ENCODE measurements at places on chromosomes 6 and 20.
A peak's percentile ranks its signal among the peaks of the same experiment; 100 is the strongest.

GRCh38 chr6:16898640-16899396, 137.6 kb upstream of the ATXN1 start:
- ATAC-seq: no peak

GRCh38 chr20:15890407-15890982, 682.8 kb downstream of the KIF16B start:
- no peak for ATAC-seq

- ATAC-seq: peak; percentile 74
These were observed 32.6 kb downstream of the C6orf15 start for GRCh38 chr6:31079656-31080261.

GRCh38 chr6:44193307-44193910, 23.3 kb upstream of the MYMX start:
- no peak for ATAC-seq

GRCh38 chr6:297571-298232, 5.4 kb downstream of the DUSP22 start:
- ATAC-seq: no peak

DNA sequence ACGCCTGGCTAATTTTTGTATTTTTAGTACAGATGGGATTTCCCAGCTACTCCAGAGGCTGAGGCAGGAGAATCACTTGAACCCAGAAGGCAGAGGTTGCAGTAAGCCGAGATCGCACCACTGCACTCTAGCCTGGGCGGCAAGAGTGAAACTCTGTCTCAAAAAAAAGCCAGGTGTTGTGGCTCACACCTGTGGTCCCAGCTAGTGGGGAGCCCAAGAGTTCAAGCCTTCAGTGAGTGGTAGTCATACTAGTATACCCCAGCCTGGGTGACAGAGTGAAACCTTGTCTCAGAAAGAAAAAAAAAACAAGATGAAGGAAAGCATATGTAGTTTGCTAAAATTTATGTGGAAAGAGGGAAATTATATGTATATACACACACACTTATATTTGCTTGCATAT, 20.0 kb upstream of the POU5F1 start:
- no peak for ATAC-seq

- ATAC-seq: no peak
These were observed 178.6 kb downstream of the PLCB1 start for GRCh38 chr20:8310618-8311017.

DNA sequence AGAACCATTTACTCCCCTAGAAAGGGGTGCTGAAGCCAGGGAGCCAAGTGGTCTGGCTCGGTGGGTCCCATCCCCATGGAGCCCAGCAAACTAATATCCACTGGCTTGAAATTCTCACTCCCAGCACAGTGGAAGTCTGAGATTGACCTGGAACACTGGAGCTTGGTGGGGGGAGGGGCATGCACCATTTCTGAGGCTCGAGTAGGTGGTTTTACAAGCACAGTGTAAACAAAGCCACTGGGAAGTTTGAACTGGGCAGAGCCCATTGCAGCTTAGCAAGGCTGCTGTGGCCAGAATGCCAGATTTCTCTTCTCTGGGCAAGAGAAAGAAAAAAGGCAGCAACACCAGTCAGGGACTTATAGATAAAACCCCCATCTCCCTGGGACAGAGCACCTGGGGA, 855.8 kb upstream of the CITED2 start:
- no peak for ATAC-seq

DNA sequence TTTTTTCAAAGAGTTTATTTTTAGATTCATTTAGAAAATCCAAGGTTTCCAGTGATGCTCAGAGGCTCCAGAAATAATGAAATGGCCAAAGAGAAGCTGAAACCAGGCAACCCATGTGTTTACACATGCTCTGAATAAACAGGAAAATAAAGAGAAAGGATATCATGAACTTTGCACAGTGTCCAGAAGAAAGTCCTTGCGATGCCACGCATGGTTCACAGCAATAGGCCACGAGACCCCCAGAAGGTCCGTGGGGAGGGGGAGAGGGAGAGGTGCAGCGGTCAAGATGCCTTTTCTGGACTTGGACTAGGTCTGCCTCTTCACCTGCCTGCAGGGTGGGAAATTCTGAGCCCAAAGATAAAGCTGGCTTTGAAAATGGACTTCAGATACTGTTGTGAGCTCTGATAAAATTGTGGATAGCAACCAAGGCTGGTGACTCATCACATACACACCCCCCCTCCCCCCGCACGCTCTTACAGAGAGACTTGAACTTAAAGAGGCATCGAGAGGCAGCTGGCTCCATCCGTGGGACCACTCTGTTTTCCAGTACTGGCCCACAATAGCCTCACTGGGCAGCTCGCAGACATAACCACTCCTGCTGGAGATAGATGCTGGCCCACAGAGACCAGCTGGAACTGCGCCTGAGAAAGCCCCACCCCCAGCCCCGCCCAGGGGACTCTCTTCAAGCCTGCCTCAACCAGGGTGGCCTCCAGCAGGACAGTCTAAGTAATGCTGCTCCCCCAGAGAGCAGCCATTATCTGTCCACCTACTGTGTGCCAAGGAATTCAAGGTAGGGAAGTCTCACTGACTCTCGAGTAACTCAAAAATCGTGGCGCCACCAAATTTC, 21.2 kb upstream of the NFATC2 start:
- ATAC-seq: peak; percentile 36

DNA sequence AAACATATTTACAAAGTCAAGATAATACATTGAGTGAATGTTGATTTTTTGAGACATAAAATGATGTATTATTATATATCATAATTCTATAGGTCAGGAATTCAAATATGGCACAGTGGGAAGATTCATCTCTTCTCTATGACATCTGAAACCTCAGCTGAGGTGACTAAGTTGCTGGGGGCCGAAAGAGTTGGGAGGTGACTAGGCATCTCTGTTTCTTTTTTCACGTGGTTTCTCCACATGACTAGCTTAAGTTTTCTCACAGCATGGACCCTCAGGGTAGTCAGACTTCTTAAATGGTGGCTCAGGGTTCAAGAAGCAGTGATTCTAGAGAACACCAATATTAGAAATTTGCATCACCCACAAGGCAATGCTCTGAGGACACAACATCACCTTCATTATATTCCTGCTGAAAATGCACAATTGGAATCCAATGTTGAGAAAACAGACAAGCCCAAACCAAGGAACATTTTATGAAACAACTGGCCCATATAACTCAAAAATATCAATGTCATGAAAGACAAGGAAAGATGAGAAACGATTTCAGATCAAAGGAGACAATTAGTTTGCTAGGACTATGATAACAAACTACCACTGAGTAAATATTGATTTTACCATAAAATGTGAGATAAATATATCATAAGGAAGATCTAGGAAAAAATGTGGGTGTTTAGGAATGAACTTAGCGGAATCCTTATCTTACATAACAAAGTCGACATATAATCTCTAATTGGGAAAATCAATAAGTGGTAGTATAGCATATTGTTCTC, 273.3 kb upstream of the IRAK1BP1 start:
- no peak for ATAC-seq

GRCh38 chr6:32109114-32109764, at the start of gene TNXB:
Gene TNXB, minus strand, starts transcription at chr6:32109338. Its CDS starts 11,140 bp downstream, at chr6:32098198.
- ATAC-seq: peak; percentile 9

DNA sequence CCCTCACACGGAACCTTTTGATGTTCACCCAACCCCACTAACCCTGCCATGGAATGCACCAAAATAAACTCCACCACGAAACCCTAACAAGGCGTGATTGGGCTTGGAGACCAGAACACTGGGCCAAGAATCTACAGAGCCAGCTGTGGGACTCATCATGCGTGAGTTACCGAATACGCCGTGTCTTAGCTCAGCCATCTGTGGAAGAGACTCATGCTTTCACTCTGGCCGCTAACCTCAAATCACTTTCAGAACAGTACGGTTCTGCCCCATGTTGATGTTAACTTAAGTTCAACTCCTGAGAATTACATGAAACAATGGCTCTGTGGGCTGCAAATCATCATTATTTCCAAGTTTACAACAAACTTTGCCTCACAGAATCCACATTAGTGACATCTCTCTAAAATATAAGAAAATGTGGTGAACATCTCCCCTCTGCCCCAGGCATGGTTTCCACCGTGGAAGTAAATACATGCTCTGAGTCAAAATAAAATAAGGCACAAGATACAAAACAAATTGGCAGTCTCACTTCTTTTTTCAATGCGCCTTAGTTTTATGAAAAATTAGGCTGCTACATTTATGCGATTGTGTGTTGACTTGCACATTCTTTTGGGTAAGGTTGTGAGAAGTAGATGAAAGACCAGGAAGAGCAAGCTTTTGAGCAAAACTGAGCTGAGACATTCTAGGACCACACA, 308.9 kb upstream of the EXOC2 start:
- ATAC-seq: no peak

- ATAC-seq: no peak
These were observed 524.8 kb upstream of the GJE1 start for GRCh38 chr6:141607956-141608355.

DNA sequence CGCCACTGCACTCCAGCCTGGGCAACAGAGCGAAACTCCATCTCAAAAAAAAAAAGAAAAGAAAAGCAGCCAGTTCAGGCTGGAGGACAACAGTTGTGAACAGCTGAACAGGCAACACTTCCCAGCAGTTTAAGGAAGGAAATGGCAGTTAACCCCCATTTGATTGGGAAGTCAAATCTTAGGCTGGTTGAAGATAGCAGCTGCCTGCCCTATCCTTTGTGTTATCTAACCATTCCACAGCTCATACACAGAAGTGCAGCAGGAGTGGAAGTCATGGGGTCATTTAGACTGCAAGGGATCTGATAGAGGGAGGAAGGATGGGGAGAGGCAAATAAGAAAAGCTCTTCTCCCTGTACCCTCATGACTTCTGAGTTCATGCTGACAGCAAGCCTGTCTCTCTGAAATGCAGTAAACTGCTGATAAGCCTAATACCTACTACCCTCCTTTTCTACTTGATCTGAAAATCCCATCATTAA, 35.3 kb downstream of the KCTD20 start:
- no peak for ATAC-seq

DNA sequence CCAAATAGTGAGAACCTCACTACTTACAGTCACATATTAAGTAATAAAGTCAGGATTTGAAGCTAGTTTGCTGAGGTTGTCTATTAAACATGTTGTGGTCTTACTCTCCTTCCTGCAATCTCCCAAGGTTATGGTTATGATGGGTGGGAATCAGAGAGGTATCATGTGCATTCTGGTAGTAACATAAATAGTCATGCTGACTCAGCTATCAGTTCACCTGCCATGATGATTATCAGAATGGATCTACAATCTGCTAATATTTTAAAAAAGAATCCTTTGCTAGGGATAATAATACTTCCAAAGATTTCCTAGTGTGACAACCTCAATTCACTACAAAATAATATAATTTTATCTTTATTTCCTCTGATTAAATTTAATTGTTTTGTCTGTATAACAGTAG, 671.9 kb downstream of the KHDRBS2 start:
- ATAC-seq: no peak

GRCh38 chr20:44279228-44279627, 31.8 kb downstream of the FITM2 start:
- no peak for ATAC-seq

GRCh38 chr6:7446619-7447325, 57.2 kb downstream of the RIOK1 start:
- ATAC-seq: no peak

GRCh38 chr6:34852406-34853085, 35.3 kb downstream of the TAF11 start:
- ATAC-seq: no peak

DNA sequence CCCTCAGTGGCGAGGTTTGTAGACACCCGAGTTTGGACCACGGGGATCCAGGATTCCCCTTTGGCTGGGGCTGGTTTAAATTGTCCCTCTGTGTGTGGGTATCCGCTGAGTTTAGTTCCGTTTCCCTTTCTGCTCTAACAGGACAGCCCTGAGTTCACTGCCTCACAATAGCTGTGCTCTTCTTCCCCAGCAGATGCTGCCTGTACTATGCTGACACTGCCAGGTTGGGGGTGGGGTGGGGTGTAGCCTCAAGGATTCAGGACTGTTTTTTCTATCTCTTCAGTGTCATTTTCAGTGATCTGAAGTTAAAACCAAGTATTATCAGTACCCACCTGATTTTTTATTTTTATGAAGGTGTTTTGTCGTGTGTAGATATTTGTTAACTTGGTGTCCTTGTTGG, 655.0 kb downstream of the COL12A1 start:
- ATAC-seq: no peak

GRCh38 chr6:32175711-32176475, at the start of gene AGPAT1:
Gene AGPAT1, minus strand, starts transcription at chr6:32176084. Its CDS starts 4,588 bp downstream, at chr6:32171496.
- peak; percentile 69 for ATAC-seq

- no peak for ATAC-seq
These were observed 5.6 kb downstream of the PLCG1 start for GRCh38 chr20:41142919-41143318.

DNA sequence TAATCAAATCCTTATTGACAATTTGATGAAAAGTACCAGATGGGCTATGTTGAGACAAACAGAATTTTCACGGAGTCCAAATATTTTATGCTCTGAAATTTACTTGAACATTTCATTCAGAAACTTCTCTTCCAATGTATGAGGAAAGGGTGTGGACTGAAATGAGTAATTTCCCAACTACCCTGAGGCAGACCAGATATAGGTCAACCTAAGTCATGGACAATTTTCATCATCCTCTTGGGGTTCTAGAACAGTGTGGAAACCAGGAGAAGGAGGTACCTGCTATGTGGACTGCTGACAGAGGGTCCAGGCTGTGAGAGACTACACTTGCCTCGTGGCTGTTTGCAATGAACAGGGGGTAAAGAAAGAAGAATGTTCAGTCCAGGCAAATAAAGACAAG, 323.0 kb downstream of the ESR1 start:
- ATAC-seq: peak; percentile 61

- ATAC-seq: no peak
These were observed 237.7 kb downstream of the ARHGAP18 start for GRCh38 chr6:129472239-129472638.

GRCh38 chr6:55014321-55015088, 159.8 kb upstream of the HCRTR2 start:
- ATAC-seq: no peak

Data from gastroesophageal sphincter (tissue), 4 donors.